Thoracic aorta (tissue), 2 donors: ENCODE measurements at places on chromosomes 6 and 20.

GRCh38 chr20:34701405-34702085 lies 2.6 kb upstream of the TP53INP2 start:
- no peak for DNase-seq

- no peak for DNase-seq
Measured at GRCh38 chr6:18115356-18115755, 7.1 kb downstream of the NHLRC1 start.

GRCh38 chr6:109348226-109348625 lies 34.0 kb downstream of the CD164 start:
- DNase-seq = no peak

- DNase-seq = no peak
Measured at GRCh38 chr20:37567671-37568588, 40.3 kb upstream of the BLCAP start.

DNA sequence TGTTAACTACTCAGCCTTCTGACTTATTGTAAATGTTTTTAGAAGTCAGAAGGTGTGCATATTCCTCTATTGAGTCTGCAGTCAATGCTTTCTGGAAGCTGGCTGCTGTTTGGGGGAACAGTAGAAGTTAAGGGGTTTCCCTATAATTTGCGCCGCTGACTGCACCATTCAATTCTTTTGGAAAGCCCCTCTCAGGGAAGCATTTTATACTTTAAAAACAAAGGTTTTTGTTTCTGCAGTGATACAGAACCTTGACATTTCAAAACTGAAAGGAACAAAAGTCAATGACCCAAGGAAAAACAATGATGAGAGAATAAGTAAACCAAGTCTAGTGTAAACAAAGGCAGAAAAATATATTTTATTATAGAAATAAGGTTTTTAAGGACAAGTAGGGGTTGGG lies 120.8 kb upstream of the TNFAIP3 start:
- no peak for DNase-seq

DNA sequence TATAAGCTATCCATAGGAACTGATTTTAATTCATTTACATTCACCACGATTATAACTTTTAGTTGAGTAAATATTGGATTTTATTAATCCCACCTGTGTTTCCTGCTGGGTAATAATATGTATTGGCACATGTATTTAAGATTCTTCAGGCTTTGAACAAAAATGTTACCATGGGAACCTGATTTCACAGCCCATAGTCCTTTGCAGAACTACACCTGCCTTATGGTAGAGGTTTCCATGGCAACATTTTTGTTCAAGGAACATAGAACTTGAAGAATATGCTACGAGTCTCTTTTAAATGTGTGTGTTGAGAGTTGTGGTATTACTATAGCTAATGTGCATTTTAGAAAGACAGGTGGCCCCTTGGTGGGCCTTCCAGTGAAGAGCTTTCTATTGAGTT lies 317.4 kb downstream of the SAMD5 start:
- DNase-seq = no peak

- DNase-seq = no peak
Measured at GRCh38 chr6:130018744-130019325, 454 bp downstream of the L3MBTL3 start.

DNA sequence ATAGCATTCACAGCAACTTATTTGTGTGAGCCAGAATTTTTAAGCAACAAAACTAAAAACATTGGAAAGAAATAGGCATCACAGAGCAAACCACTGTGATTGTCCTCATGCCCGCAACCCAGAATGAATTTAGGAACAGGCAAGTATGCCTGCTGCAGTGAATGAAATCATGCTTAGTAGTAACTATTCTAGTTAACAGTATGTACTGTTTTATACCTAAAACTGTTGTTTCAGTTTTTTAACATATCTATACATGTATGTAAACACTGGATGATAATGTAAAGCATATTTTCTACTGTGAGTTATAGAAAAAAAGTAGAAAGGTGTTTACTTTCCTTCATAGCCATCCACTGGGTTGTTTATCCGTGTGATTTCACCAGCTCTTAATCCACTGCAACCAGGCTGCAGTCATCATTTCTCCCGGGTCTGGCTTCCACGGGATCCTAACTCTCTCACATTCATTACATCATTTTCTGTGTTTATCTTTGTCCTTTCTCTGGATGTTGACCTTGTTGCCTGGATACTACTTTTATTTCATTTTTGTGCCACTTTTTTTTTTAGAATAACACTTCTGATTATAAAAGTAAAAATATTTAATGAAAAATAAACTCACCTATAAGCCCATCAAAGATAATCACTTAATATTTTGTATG lies 3.6 kb upstream of the ARFGEF3 start:
- DNase-seq = no peak

DNA sequence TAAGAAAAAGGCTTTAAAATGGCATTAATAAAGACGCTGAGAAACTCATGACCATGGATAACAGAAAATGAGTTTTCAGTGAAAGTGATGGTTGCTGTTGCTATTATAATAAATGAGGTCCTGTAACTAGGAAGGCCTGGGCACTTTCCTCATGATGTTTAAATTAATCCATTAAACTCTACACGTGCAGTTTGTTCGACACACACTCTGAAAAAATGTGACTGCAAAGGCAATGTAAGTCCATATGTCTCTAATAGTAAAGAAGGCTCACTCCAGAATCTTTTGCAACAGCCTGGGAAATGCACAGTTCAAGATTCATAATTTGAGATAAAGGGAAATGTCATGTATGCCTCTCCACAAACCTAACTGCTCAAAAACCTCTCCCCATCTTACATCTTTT lies 153.4 kb downstream of the COL12A1 start:
- DNase-seq = no peak

GRCh38 chr6:43943099-43943766 lies 173.2 kb downstream of the VEGFA start:
- DNase-seq = no peak

GRCh38 chr6:93624408-93624807 lies 205.0 kb upstream of the EPHA7 start:
- no peak for DNase-seq

DNA sequence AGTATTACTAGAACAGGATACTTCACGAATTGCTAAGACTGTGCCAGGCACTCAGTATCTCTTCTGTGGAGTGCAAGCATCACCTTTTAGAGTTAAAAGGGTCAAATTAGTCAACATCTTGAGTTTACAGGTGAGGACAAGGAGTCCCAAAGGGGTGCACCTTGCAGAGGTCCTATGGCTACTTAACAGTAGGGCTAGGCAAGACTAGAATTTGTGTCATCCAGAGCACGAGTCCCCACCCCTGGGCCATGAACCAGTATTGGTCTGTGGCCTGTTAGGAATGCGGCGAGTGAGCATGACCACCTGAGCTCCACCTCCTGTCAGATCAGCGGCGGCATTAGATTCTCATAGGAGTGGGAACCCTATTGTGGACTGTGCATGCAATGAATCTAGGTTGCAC lies 10.5 kb upstream of the DSTN start:
- DNase-seq = no peak

DNA sequence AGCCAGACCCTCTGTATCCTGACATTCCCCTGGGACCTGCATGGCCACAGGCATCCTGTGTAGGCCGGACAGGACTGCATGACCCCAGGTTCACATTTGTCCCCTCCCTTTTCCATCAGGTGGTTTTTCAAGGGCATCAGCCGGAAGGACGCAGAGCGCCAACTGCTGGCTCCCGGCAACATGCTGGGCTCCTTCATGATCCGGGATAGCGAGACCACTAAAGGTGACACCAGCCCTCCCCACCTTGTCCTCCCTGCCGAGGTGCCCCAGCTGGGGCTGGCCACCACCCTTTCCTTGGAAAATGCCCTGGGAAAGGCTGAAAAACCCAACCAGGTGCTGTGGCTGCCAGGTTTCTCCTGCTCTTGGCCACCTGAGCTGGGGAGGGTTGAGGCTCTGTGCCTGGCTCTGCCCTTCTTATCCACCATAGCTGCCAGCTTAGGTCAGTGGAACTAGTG lies 27.6 kb downstream of the HCK start:
- DNase-seq = no peak

GRCh38 chr6:135304883-135305282 lies 123.8 kb downstream of the MYB start:
- DNase-seq = no peak

- no peak for DNase-seq
Measured at GRCh38 chr20:57546956-57547649, 13.8 kb upstream of the PCK1 start.

DNA sequence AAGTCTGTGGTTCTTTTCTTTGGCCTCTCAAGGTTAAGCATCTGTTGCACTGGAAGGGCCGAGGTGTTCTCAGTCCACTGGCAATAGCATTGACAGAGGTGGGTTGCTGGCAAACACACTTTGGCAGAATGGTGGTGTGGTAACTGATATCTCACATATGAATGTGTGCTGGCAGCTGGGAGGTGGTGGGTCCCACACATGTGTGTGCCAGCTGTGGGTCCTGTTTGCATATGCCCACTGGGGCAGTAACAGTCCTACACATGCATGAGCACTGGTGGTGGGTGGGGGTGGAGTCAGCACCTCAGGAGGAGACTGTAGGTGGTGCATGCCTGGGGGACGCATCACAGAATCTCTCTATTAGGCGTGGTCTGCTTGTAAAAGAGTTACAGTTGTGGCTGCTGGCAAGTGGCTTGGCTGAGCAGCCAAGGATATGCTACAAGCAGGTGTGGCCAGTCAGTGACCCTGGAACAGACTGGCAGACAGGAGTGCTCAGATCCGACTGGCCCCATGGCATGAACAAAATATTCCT lies 934.3 kb downstream of the GRIK2 start:
- no peak for DNase-seq

GRCh38 chr6:343960-344815 lies 47.4 kb upstream of the IRF4 start:
- DNase-seq = no peak

GRCh38 chr20:64167676-64168075 lies 3.4 kb downstream of the MYT1 start:
- DNase-seq = no peak

DNA sequence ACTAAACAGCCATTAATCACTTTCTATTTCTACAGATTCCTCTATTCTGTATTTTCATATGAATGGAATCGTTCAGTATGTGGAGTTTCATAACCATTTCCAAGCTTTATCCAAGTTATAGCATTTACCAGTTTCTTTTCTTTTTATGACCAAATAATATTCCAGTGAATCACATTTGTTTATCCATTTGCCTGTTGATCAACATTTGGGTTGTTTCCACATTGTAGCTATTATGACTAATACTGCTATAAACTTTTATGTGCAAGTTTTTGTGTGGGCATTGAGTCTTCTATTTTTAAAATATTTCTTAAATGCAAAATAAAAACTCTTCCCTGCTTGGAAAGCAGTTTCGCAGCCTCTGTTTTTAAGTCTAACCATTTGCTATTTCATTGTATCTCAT lies 336.4 kb upstream of the OPRM1 start:
- no peak for DNase-seq

DNA sequence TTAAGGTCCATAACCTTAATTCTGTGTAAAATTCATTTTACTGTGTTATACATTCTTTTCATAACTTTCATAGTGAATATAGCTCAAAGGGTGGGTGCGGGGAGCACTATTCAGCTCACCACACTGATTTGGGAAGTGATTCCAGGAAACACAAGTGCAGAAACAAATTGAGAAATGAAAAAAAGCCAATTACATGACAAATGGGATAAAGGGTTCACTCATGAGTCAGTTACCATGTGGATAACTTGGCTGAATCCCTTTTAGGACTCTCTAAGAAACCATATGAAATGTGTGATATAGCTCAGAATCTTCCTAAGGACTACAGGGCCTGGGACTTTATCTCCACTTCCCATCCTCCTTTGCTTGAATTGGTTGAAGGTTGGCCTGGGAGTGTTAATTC lies 3.1 kb upstream of the BTN2A1 start:
- DNase-seq = no peak
